ENCODE measurements at places on chromosomes 5 and 9.

DNA sequence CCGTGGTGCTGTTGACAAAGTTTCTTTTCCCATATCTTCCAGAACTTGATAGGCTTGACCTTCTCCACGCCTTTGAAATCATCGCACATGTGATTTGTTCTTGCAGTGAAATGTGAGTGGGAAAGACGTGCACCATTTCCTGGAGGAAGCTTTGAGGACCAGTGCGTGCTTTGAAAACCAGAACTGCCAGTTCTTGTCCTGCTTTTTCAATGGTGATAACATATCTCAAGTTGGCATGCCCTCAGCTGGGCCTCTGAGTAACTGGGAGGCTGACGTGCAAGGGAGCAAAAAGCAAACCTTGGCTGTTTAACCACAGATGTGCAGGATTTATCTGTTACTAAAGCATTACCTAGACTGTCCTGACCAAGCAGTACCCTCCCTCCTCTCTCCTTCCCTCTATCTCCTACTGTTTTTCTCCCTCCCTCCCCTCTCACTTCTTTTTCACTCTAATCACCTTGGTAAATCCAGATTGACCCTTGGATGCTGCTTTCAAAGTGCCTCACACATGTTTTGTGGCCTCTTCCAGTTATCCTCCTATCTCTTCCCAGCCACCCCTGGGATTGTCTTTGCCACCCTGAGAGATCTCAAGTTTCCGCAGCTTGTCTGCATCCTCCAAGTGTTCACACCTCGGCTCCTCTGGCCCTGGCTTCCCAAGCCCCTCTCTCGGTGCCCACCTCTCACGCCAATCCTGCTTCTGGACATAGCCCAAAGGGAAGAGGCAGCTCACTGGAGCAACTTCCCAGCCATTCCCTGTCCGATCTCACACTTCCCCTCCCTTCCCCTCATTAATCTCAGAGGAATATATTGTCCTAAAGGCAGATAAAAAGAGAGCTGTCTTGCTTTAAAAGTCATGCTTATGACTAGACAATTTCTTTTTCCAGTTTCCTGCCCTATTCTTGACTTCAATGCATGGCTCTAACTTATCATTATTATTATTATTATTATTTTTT is 198.3 kb downstream of the ERCC6L2 start:
- no peak for DNase-seq

DNA sequence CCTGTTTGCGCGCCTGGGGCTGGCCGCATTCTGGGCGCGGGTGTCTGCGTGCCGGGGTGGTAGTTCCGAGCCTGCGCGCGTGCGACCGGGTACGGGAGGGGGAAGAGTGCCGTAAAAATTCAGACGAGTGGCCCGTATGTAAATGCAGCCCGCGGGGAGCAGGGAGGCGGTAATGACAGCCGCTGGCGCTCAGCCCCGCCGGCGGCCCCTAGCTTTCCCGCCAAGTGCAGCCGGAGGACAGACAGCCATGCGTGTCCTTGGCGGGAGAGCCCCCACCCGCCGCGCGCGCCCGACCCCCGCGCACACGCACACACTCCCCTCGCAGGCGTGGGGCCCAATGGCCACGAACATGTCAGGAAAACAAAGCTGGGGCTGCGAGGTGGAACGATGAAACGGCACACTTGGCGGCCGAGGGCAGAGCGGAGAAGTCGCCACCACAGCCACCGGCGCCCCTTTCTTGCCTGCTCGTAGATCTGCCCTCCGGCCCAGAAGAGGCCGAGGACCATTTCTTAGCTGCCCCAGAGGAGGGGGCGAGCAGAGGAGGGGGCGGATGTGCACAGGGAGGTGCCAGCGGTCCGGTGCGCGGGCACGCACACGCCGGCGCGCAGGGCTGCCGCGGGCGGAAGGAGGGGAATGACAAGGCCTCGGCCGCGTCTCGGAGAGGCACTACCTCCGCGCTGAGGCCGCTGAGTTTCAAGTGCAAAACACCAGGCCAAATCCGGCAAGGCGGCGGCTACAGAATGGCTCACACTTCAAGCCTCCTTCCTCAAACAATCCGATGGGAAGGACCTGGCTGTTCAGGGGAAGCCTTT is 208.4 kb downstream of the MEF2C start:
- DNase-seq: peak; percentile 71

DNA sequence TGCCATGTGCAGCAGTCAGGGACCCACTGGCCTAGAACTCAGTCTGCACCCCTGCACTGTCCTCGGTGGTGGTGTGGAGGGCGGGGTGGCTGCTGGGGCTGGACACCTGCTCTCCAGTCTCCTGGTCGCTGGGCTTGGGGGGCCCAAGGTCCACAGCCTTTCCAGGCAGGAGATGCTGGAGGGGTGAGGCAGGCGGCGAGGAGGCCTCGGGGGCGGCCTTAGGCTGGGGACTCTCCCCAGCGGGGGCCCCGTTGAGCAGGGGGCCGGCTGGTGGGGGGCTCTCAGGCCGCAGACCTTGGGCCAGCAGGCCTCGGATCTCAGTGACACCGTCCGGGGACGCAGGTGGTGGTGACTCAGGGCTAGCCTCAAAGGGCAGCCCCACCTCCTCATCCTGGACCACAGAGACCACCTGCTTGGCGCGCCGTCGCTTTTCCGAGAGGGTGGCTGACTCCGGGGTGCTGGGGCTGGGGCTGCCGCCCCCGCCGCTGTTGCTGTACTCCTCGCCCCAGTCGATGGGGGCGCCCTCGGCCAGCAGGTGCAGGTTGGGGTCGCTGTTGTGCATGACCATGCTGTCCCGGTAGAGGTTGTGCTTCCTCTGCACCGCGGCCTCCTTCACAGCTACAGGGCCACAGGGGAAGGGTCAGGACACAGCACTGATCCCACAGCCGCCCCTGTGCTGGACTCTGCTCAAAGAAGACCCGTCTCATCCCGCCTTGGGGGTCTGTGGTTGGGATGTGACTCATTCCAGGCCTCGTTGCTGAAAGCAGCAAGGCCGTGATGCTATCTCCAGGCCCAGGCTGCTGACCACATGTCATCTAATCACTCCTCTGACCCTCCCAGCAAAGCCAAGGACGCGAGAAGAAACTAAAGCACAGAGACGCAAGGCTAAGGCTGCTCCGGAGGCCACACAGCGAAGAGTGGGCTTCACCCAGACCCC is 55.8 kb downstream of the LRSAM1 start:
- no peak for DNase-seq

DNA sequence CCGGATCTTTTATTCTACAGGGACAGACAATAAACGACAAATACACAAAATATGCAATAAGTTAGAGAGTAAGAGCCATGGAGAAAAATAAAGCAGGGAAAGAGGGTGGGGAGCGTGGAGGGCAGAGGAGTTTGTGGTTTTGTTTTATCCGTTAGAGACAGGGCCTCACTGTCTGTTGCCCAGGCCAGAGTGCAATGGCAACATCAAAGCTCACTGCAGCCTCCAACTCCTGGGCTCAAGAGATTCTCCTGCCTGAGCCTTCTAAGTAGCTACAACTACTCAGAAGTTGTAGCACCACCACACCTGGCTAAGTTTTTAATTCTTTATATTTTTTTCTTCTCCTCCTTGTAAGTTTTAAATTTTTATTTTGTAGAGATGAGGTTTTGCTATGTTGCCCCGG is 54.5 kb upstream of the CTNNA1 start:
- no peak for DNase-seq

DNA sequence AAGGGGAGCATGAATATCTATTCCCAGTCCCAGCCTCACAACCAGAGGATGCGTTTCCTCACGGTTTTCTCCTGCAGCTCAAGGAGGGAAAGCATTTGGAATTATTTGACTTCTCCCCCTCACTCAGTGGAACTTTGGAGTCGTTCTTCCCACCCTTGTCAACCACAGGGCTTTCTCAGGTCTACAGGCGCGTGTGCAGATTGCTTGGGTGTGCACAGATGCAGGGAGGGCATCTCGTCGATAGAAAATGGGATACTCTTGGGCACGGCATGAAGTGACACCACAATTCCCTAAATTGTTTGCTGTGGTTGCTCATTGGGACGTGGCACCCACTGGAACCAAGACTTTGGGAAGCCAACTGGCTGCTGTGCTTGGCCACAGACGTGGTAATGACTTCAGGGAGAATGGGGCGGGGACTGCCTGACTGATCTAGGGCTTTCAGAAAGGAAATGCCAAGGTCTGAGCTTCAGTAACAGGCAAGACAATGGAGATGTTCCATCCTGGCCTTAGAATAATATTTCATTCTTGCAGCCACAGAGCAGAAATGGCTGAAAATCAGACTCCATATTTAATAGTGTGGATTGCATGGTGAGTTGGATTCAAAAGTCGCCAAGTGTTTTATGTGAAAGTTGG is 12.2 kb upstream of the OBP2B start:
- no peak for DNase-seq

- no peak for DNase-seq
Observed at GRCh38 chr9:20658677-20659473, 25.2 kb upstream of the FOCAD start.

GRCh38 chr9:34665067-34665380 is 2.6 kb upstream of the CCL27 start:
- no peak for DNase-seq

DNA sequence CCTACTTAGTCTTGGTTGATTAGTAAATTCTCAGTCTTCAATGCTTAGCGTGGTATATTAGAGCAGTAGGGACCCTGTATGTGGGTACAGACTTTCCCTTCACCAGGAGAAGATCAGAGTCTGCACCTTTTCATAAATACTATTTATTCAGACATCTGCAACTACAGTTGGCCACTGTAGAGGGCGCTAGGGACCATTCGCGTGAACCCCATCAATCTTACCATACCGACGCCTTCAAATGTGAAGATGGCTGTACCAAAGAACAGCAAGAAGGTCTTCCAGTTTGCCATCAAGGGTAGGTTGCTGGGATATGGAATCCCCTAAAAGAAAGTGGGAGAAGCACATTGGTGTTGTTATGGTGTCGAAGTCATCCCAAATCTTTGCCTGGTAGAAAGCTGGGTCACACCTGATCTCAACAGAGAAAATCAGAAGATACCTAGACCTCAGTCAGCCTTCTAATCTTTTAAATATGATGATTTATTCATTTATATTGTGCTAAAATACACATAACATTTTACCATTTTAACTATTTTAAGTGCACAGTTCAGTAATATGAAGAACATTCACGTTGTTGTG is 19.1 kb downstream of the SLC36A3 start:
- DNase-seq: no peak

GRCh38 chr9:89374176-89374575 is 55.9 kb downstream of the SECISBP2 start:
- DNase-seq: no peak

- DNase-seq: no peak
Observed at GRCh38 chr9:120646948-120647347, 67.0 kb upstream of the CDK5RAP2 start.

DNA sequence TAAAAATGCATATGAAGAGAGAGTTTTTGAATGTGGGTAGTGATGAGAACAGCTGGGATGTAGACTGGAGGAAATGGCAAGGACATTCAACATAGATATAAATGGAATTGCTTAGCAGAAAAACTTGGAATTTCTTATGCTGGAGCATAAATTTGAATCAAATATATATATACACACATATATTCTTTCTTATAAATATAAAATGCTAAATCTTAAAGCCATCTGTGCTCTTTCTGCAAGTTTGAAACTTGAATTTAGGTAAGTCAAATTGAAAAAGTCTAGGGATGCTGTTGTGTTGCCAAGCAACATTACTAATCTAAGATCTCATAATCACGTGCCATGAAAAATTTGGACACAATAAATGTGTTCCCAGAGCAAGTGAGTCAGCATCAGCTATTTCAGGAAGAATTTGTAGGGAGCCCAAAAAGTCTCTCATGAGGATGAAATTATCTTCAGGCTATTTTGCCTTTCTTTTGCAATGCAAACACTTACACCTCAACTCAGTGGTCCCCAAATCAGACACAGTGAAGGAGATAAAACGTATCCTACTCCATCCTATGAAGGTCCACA is 58.4 kb upstream of the ALDH1A1 start:
- no peak for DNase-seq

DNA sequence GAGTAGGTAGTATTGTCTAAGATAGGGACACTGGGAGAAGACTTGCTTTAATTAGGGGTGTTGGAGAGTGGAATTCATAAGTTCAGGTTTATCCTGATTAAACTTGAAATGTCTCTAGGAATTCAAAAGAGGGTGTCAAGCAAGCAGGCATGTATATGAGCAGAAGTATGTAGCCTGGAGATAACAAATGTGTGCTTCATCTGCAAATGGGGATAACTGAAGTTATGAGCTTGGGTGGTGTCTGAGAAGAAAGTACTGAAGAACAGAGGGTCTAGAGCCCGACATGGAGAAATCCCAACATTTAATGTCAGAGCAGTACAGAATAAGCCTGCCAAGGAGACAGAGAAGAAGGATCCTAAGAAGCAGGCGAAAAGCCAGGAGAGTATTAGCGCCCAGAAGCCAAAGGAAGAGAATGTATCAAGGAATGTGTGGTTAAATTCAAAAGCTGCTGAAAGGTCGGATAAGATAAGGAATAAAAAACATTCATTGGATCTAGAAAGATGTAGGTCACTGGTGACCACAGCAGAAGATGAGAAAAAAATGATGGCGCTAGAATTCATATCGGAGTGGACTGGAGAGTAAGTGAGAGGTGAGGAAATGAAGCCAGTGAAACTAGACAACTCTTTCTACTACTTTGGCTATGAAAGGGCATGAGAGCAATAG is 401.5 kb upstream of the PIK3R1 start:
- DNase-seq: no peak

DNA sequence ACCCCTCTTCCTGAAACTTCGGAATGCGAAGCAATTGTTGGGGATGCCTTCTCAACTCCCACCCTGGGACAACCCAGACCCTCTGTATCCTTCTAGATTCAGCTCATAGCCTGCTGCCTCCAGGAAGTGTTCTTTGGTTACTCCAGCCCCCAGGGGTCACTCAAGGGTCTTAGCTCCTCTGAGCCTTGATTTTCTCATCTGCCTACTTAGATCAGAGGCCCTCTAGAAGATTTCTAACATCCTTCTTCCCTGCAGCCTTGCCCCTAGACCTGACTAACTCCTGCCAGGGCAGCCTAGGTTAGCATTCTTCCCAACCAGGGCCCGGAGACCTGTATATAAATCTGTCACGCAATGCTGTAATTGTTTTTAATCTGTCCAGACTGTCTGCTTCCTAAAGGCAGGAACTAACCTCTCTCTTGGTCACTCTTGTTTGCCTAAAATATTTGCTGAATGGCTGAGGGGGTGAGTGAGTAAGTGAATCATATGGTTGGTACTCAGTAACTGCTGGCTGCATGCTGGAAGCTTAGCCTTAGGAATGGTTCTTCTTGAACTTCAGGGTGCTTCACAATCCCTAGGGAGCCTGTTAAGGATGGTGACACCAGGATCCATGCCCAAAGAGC is 8.2 kb downstream of the GALNT10 start:
- no peak for DNase-seq

- DNase-seq: no peak
Observed at GRCh38 chr5:172102913-172103626, 85.0 kb downstream of the STK10 start.

DNA sequence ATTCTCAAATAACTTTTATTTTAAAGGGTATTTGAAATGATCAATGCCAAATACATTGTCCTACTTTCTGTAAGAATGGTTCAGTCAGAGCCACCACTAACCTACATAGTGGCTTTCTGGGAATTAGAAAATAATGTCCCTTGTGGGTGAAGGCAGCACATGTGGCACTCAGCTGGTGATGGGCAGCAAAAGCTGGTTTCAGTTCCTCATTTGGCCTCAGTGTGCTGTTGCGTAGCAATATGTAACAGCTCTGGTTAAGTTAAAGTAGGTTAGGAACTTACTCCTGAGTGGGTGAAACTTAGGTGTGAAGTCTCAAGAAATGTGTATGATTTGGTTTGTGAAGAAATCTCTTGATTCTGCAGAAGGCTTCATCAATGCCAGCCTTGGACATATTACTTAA is 99.6 kb upstream of the SPEF2 start:
- no peak for DNase-seq

GRCh38 chr5:38681966-38682365 is 125.5 kb upstream of the LIFR start:
- no peak for DNase-seq

- DNase-seq: peak; percentile 68
Observed at GRCh38 chr9:84140535-84141101, 160.0 kb downstream of the RMI1 start.
